ENCODE measurements at places on chromosomes 1 and 21.

- H3K27me3 ChIP-seq, result no peaks in the 10 kb centered on the region
- no peaks in the 10 kb centered on the region for H3K4me1 ChIP-seq
- H3K4me3 ChIP-seq, result no peak overlapping the region
- H3K36me3 ChIP-seq, result peaks cover 20% of the 10 kb centered on the region
- no peak overlapping the region for H3K27ac ChIP-seq
These were observed 90.1 kb downstream of the PKN2 start for GRCh38 chr1:88774151-88774556.

DNA sequence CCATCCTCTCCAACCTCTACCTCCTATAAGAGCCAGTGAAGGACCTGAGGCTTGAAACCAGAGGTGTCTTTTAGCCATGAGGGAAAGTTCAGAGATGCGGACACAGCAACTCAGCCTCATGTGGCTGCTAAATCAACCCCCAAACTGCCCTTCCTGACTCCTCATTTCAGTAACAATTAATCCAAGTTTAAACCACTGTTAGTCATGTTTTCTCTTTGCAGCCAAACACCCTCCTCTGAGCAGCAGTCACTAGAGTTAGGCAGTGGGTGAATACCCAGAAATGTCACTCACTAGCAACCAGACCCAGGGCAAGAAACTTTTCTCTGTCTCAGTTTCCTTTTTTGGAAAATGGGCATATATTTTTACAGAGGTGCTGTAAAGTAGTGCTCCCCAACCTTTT lies 71.2 kb downstream of the KCNJ15 start:
- H3K36me3 ChIP-seq, result no peaks in the 10 kb centered on the region
- H3K27me3 ChIP-seq, result no peaks in the 10 kb centered on the region
- no peak overlapping the region for H3K4me3 ChIP-seq
- H3K4me1 ChIP-seq, result peaks cover 21% of the 10 kb centered on the region
- DNase-seq, result no peak
- H3K27ac ChIP-seq, result no peak overlapping the region

- no peak within 1 kb of the TSS for H3K27ac ChIP-seq
- peaks cover 6% of the 10 kb centered on the region for H3K27me3 ChIP-seq
- DNase-seq, result peak; percentile 13
- peaks cover 18% of the 10 kb centered on the region for H3K4me1 ChIP-seq
- peak within 1 kb of the TSS; percentile 29 for H3K4me3 ChIP-seq
These were observed at the start of gene WNT9A for GRCh38 chr1:227947676-227948492. TSS of gene WNT9A (minus strand) at chr1:227947932. CDS start at chr1:227947887, 45 bp downstream.

DNA sequence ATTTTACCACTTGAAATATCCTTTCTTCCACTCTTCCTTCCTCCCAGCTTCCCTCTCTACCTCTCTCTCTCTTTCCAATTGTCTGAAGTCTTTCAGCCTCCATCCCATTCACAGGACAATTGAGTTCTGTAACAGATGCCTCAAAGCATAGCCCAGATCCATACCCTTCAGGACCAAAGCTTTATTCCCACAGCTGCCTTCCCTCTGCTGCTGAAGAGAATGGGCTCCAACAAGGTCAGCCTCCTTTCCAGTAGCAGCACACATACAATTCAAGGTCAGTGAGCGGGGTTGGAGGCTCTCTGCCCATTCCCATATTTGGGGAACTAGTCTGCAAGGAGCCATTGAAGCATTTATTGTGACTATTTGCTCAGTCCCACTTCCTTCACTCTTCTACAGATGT lies 179.9 kb downstream of the DPYD start:
- no peak overlapping the region for H3K27ac ChIP-seq
- H3K36me3 ChIP-seq, result no peaks in the 10 kb centered on the region
- H3K4me1 ChIP-seq, result no peaks in the 10 kb centered on the region
- no peak overlapping the region for H3K4me3 ChIP-seq

DNA sequence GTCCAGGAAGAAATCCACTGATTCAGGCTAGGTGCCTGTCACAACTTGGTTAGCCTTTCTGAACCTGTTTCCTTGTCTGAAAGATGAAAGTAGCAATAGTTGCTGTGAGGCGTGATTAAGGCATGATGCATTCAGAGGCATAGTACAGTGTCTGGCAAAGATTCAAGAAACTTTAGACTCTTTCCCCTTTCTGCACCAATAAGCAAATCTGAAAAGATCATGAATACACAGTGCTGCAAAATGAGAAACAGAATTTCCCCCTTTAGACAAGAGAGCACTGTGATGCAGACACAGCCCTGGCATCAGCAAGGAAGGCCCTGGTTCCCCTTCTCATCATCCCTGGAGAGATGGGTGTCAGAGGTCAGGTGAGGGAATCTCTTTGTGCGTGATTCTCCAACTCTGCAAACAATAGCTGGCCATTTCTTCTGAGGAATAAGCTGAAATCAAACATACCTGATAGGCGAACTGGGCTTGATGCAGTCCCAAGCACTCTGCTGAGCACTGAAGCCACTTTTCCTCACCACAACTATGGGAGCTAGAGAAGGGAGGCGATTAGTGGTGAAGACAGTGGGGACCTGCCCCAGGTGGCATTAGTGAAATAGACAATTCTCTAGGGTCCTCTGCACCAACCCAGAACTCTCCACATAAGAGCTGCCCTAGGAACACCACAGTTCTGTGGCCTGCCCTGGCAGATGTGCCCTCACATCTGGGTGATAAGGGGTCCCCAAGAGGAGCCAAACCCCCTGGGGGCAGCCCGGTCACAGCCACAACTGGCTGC lies 41.7 kb downstream of the ITPKB start:
- no peaks in the 10 kb centered on the region for H3K27me3 ChIP-seq
- H3K4me3 ChIP-seq, result no peak overlapping the region
- H3K27ac ChIP-seq, result peak overlapping the region; percentile 51
- H3K4me1 ChIP-seq, result peaks cover 95% of the 10 kb centered on the region
- H3K36me3 ChIP-seq, result peaks cover 20% of the 10 kb centered on the region
- no peak for DNase-seq

- no peak for DNase-seq
- no peaks in the 10 kb centered on the region for H3K27me3 ChIP-seq
- no peak overlapping the region for H3K27ac ChIP-seq
- no peak overlapping the region for H3K4me3 ChIP-seq
These were observed 122.2 kb upstream of the HOOK1 start for GRCh38 chr1:59692591-59692990.

GRCh38 chr1:116759636-116760035 lies 5.4 kb downstream of the CD2 start:
- H3K36me3 ChIP-seq, result peaks cover 50% of the 10 kb centered on the region
- H3K27me3 ChIP-seq, result no peaks in the 10 kb centered on the region
- peak overlapping the region; percentile 88 for H3K27ac ChIP-seq
- peak overlapping the region; percentile 70 for H3K4me3 ChIP-seq

- no peaks in the 10 kb centered on the region for H3K27me3 ChIP-seq
- no peak overlapping the region for H3K27ac ChIP-seq
- no peaks in the 10 kb centered on the region for H3K36me3 ChIP-seq
- no peak overlapping the region for H3K4me3 ChIP-seq
- H3K4me1 ChIP-seq, result peaks cover 12% of the 10 kb centered on the region
- no peak for DNase-seq
These were observed 69.6 kb upstream of the KRTAP19-8 start for GRCh38 chr21:31107871-31108270.

DNA sequence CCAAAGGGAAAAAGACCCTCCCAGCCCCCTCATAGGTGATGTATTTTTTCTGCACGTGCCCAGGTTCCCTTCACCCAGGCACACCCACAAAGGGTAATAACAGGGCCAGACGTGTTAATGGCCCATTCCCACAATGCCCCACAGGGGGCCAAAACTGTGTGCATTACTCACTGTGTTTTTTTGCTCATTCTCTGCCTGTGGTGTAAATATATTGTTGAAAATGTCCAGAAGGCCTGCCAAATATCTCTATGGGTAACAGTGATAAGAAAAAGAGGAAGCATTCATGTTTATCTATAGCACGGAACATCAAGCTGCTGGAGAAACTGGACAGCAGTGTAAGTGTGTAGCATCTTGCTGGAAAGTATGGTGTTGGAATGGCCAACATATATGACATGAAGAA lies 21.9 kb downstream of the RHEX start:
- no peak overlapping the region for H3K27ac ChIP-seq
- no peak overlapping the region for H3K4me3 ChIP-seq
- DNase-seq, result no peak
- peaks cover 7% of the 10 kb centered on the region for H3K4me1 ChIP-seq
- no peaks in the 10 kb centered on the region for H3K27me3 ChIP-seq

- no peak for DNase-seq
- no peaks in the 10 kb centered on the region for H3K27me3 ChIP-seq
- peak overlapping the region; percentile 71 for H3K27ac ChIP-seq
- H3K4me3 ChIP-seq, result peak overlapping the region; percentile 89
These were observed 464 bp downstream of the ACBD6 start for GRCh38 chr1:180501865-180502360.

GRCh38 chr1:169115891-169116585 lies 9.5 kb downstream of the ATP1B1 start:
- H3K27ac ChIP-seq, result no peak overlapping the region
- no peaks in the 10 kb centered on the region for H3K27me3 ChIP-seq
- H3K4me1 ChIP-seq, result no peaks in the 10 kb centered on the region
- no peak overlapping the region for H3K4me3 ChIP-seq
- no peaks in the 10 kb centered on the region for H3K36me3 ChIP-seq

DNA sequence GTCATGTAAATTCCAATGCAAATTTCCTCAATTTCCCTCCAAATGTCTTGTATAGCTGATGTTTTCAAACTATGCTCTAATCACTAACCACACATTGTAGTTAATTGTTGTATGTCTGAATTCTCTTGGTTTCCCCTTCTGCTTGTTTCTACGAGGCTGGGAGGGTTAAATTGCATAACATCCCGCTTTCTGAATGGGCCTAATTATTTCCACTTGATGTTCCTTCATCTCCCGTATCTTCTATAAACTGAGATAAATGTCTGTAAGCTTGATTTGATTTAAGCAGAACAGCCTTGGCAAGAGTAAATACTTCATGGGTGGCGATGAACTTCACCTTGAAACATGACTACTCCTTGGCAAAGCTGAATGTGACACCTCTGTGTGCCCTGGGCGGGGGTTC lies 72.2 kb downstream of the SERINC2 start:
- H3K27ac ChIP-seq, result no peak overlapping the region
- no peaks in the 10 kb centered on the region for H3K36me3 ChIP-seq
- no peaks in the 10 kb centered on the region for H3K27me3 ChIP-seq
- H3K4me1 ChIP-seq, result peaks cover 8% of the 10 kb centered on the region

DNA sequence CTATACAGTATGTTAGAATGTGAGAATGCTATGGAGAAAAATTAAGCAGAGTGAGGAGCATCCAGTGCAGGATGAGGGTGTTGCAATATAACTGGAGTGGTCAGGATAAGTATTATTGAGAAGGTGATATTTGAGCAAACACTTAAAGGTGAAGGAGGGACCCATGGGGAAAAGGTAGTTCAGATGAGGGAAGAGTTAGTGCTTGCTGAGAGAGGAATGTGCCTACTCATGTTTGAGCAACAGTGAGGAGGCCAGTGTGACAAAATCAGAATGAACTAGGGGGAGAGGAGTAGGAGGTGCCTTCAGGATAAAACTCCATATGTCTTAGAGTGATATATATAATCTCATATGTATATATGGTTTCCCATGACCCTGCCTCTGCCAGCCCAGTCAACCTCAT lies 6.2 kb upstream of the TRIM45 start:
- H3K27me3 ChIP-seq, result no peaks in the 10 kb centered on the region
- no peaks in the 10 kb centered on the region for H3K4me1 ChIP-seq
- no peaks in the 10 kb centered on the region for H3K36me3 ChIP-seq

DNA sequence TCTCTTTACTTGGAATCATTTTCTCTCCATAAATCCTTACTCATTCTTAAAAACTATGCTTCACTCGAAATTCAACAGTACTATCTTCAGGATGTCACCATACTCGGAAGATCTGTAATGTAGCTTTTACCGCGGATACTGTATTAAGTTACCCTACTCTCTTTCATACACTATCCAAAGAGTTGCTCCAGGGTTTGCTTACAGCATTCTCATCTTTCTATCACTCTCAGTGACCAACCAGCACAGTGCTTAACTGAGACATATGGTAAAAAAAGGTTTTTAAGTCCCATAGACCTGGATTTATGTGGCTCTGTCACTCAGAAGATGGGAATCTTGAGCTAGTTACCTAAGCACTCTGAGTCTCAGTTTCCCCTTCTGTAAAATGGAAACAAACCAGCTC lies 15.8 kb downstream of the GTF2B start:
- no peaks in the 10 kb centered on the region for H3K27me3 ChIP-seq
- no peak for DNase-seq
- peaks cover 16% of the 10 kb centered on the region for H3K36me3 ChIP-seq

- H3K4me3 ChIP-seq, result peak overlapping the region; percentile 33
- H3K4me1 ChIP-seq, result peaks cover 5% of the 10 kb centered on the region
- H3K27me3 ChIP-seq, result no peaks in the 10 kb centered on the region
- no peak for DNase-seq
- no peak overlapping the region for H3K27ac ChIP-seq
- no peaks in the 10 kb centered on the region for H3K36me3 ChIP-seq
These were observed 18.1 kb upstream of the SNX27 start for GRCh38 chr1:151593730-151594129.

- no peaks in the 10 kb centered on the region for H3K4me1 ChIP-seq
- H3K27me3 ChIP-seq, result no peaks in the 10 kb centered on the region
- H3K36me3 ChIP-seq, result no peaks in the 10 kb centered on the region
- no peak overlapping the region for H3K4me3 ChIP-seq
- no peak overlapping the region for H3K27ac ChIP-seq
These were observed 65.4 kb downstream of the PLEKHA6 start for GRCh38 chr1:204294357-204294756.

- H3K36me3 ChIP-seq, result no peaks in the 10 kb centered on the region
- DNase-seq, result no peak
- no peak overlapping the region for H3K27ac ChIP-seq
- H3K4me3 ChIP-seq, result no peak overlapping the region
These were observed 141.9 kb upstream of the LYPLAL1 start for GRCh38 chr1:219031809-219032208.

DNA sequence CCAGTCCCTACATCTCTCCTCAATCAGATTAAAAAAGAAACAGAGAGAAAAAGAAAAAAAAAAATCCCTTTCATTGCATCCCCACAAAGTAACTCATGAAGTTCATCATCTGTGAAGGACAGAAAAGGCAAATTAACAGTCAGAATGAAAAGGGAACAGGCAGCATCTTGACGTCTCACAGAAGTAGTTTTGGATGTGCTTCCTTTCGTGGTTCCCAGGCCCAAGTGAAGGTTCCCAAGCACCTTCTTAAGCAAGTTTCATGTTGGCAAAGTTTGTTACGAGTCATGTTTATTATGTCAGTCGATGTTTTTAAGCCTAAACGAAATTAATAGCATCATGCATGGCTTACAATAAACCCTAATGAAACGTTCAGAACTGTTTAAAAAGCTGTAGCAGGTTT lies 475.2 kb downstream of the SETD4 start:
- no peaks in the 10 kb centered on the region for H3K36me3 ChIP-seq
- no peak overlapping the region for H3K27ac ChIP-seq
- H3K4me3 ChIP-seq, result no peak overlapping the region
- H3K4me1 ChIP-seq, result no peaks in the 10 kb centered on the region
- no peak for DNase-seq

GRCh38 chr1:55816456-55817426 lies 601.6 kb upstream of the USP24 start:
- no peak overlapping the region for H3K27ac ChIP-seq
- no peaks in the 10 kb centered on the region for H3K36me3 ChIP-seq
- no peak overlapping the region for H3K4me3 ChIP-seq
- H3K27me3 ChIP-seq, result no peaks in the 10 kb centered on the region

All from CD4-positive, alpha-beta memory T cell (primary cell).